ENCODE measurements at places on chromosomes 13 and 19. TPM values are rescaled to one million over a fixed set of nuclear protein-coding genes. Genes with fewer than 3 reads are reported as not detected.

DNA sequence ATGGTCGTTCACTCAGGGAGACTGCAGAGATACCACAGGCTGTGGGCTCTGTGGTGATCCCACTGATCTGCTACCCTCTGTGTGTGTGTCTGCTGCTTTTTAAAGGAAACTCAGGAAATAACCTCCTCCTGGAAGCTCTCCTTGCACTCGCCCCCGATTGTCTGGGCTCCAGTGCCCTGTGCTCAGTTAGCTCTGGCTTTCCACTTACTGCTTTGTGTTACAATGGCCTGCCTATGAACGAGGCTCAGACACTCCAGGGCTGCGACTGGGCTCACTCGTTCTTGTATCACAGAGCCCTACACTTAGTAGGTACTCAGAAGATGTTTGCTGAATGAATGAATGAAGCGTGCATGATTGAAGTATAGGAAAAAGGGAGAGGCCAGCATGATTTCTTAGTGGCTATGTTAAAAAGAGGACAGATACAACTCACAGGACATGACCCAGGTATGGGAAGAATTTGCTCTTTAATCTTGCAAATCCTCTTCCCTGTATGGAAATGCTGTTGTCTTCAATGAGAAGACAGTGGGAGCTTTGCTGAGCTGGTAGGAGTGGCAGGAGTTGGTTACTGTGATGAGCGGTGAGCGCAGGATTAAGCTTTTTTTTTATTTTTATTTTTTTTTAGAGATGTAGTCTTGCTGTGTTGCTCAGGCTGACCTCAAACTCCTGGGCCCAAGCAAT, 26.4 kb downstream of the B3GLCT start:
- no peak for DNase-seq

DNA sequence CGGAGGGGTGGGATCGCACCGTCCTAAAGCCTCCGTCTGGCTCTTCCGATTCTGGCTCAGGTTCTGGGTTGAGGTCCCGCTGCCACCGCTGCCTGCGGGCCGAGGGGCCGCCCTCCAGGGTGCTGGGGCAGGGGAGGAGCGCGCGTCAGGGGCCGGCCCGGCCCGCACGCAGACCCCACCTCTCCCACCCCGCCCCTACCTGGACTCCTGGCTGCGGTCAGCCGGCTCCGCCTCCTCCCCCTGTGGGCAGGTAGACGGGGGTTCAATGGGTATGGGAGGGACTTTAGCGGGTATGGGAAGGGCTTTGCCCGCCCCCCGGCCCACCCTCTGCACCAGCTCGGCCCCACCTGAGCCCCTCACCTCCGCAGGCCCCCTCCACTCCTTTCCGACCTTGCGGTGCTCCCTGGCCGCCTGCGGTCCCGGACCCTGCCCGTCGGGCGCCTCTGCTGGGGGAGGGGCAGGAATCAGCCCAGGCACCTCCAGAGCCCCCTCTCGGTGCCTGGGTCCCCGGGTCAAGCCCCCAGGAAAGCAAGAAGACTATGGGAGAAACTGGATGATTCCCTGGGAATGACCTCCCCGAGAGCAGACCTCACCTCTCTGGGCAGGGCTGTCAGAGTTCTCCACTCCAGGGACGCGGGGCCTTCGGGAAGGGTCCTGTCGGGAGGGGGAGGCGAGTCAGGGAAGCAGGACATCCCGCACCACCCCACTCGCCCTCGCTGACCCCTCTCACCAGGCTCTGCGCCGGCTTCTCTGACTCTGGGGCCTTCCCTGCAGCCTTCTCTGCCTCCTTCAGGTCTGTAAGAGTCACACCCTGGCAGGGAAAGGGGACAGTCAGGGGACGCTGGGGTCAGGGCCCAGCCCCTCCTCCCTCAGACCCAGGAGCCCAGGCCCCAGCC, 17.0 kb downstream of the EPS8L1 start:
- DNase-seq, result no peak

DNA sequence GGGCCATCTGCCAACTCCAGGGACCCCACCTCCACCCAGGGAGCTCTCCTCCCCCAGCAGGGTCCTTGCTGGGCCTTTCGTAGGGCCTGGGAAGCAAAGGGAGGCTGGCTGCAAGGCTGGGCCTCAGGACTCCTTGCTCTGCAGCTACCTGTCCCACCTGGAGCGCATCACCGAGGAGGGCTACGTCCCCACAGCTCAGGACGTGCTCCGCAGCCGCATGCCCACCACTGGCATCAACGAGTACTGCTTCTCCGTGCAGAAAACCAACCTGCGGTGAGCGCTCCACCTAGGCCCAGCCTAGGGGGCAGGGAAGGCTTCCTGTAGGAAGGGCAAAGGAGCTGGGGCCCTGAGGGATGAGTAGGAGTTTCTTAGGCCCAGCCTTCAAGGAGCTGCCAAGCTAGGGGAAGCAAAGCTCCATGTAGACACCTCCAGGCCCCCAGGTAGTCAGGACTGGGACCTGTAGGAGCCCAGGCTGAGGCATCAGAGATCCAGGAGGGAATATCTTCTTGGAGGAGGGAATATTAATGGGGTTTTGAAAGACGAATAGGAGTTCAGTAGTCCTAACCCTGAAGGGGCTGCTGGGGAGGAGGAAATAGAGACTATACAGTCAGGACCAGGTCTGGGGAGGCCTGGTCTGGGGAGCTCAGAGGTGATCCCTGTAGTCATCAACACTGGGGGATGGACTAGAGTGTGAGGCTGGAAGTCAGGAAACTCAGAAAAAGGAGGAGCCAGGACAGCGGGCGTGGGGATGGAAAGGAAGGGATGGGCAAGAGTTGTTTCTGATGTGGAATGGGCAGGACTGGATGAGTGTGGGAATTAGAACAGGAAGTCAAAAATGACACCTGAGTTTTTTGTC, 16.0 kb downstream of the GNA15 start:
- no peak for DNase-seq

Gene SLC25A41
- 0.49 TPM for total RNA-seq

- peak; percentile 81 for DNase-seq
Measured at GRCh38 chr13:80783926-80784565, 443.1 kb upstream of the SPRY2 start.

Gene VSTM2B
- total RNA-seq, result not detected

Gene ZNF730
- 6.8 TPM for total RNA-seq

GRCh38 chr19:45218426-45218825, 26.8 kb downstream of the EXOC3L2 start:
- no peak for DNase-seq

Gene ETV2
- total RNA-seq, result 0.79 TPM

Gene S1PR4
- total RNA-seq, result 1.9 TPM

GRCh38 chr19:39623946-39624345, 21.6 kb downstream of the LGALS13 start:
- DNase-seq, result no peak

Gene IZUMO2
- total RNA-seq, result not detected

- DNase-seq, result no peak
Measured at GRCh38 chr13:42864952-42865767, 83.8 kb downstream of the FAM216B start.

DNA sequence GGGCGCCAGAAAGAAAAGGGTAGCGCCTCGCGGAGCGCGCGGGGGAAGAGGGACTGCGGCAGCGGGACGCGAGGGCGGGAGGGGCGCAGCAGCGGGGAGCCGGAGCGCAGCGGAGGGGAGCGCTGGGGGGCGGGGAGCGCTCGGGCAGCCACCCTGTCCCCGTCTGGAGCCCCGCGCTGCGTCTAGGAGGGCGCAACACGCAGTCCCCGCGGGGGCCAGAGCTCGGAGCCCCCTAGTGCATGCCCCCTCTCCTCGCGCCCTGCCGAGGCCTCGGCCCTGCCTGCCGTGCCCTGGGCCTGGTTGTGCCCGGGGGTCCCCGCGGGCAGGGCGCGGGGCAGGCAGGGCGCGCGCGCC, 37.9 kb downstream of the SOX1 start:
- DNase-seq, result no peak

DNA sequence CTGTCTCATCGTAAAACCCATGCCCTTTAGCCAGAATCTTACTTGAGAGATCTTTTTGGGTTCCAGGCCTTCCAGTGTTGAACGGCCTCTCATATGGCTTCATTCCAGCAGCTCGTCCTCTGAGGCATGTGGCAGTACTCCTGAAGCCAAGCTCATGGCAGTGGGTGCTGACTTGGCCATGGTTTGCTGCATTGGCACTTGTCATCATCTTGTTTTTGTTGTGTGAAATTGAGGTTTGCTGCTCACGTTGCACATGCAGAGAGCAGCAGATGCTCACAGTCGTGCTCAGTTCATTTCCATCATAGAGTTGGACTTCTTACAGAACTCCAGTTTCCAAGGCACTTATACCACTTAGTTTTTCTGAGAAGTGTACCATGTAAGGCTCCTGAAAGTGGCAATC, 14.9 kb downstream of the TEX29 start:
- DNase-seq, result no peak

DNA sequence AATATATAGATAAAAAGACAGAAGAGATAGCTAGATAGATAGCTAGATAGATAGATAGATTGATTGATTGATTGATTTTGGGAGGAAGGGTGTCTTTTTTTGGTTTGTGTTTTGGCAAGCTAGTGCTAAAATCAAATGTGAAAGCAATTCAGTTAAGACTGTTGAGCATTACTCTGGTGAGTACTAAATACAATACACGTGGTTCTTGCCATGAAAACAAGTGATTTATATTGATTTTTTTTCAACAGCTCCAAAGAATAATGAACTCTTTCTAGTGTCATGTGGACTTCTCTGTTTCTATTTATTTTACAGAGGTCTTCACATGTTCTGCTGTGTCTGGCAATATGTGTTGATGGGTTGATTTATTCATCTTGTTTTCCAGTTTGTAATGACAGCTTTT, 172.0 kb downstream of the POU4F1 start:
- DNase-seq, result no peak

Gene ZNF816
- 11.4 TPM for total RNA-seq

DNA sequence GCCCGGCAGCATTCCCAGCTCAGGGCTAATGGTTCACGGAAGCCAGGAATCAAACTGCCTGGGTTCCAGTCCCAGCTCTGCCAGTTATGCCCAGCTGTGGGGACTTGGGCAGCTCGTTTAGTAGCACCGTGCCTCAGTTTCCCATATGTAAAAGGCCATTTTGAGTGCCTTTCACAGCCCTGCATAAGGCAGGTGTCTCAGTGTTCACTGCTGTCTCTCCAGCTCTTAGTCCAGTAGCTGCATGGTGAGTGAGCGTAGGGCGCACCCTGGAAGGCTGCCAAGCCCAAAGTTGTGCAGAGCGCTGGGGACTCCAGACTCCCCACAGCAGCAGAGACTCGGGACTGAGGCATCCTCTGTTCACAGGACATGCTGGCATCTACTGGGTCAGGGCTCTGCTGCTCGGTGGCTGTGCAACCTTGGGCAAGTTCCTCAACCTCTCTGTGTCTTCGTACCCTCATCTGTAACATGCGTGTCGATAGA, 5.5 kb downstream of the RPL28 start:
- no peak for DNase-seq

GRCh38 chr19:33288666-33289065, 13.7 kb downstream of the CEBPA start:
- no peak for DNase-seq

DNA sequence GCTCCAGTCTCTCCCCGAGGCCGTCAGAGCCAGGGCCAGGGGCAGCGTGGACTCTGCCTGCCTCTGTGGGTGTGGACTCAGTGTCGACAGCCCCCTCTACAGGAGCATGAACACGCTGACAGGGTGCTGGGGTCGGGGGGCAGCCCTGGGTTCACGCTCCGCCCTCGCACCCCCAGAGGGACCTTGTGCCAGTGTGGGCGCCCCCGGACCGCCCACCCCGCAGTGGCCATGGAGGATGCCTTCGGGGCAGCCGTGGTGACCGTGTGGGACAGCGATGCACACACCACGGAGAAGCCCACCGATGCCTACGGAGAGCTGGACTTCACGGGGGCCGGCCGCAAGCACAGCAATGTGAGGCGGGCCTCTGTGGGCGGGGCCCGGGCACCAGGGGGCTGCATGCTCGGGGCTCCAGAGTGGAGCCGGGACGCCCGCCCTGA, 8.3 kb downstream of the TRPM4 start:
- DNase-seq, result no peak

GRCh38 chr19:40274585-40275544, 10.3 kb downstream of the AKT2 start:
- no peak for DNase-seq

DNA sequence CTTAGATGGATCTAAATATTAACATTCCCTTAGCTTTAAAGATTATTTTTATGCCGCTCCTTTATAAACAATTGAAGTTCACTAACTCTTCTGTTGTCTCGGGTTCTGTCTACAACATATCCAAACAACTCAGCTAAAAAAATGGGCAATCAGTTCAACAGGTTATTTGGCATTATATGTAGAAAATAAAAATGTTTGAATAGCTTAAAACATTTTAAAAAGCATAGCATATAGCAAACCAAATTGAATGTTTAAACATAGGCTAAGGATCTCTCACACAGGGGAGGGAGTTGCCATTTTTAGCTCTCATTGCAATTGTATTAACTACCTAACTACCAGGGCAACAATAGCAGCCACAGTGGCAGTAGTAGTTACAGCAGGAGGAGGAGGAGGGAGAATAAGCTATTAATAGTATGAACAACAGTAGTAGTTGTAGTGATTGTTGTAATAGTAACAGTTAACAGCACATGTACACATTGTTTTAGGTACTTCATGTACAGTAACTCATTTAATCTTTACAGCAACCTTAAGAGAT, 404.2 kb downstream of the KCNRG start:
- no peak for DNase-seq

Gene CEACAM8
- 4.8 TPM for total RNA-seq

Gene CRLF1
- total RNA-seq, result 9.3 TPM

Measured in skin of body (tissue), 3 donors.